ENCODE measurements at places on chromosomes 2 and 18. TPM values are rescaled to one million over a fixed set of nuclear protein-coding genes. Genes with fewer than 3 reads are reported as not detected.

GKN1 gene
- total RNA-seq: not detected

TMEM178A gene
- not detected for total RNA-seq

THOC1 gene
- 58.2 TPM for total RNA-seq

SIX3 gene
- not detected for total RNA-seq

RTP5 gene
- not detected for total RNA-seq

MRPS9 gene
- 24.5 TPM for total RNA-seq

PRKAG3 gene
- total RNA-seq: not detected

PDE11A gene
- 0.52 TPM for total RNA-seq

DNA sequence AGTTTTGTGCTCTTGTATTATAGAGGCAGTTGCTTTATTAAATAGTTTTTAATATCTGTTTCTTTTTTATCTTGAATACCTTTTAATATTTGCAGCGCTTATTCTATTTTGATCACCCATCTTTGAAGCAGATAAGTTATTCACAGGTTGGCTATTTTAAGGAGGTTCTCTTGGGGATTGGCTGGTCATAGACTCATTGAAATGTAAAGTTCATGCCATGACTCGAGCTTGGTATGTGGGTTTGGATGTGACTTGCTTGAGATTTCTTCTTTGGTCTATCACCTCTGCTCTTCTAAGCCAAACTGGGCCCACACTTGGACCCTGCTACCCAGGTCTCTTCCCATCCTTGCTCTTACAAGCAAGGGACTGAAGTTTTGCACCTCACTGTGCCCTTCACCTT, 33.6 kb downstream of the FARP2 start:
- DNase-seq: peak; percentile 67

GRCh38 chr2:20453087-20453486, 6.2 kb downstream of the RHOB start:
- no peak for DNase-seq

- no peak for DNase-seq
These were observed 110.4 kb downstream of the LRP1B start for GRCh38 chr2:142020368-142020767.

- no peak for DNase-seq
These were observed 43.0 kb downstream of the OSGEPL1 start for GRCh38 chr2:189719571-189719970.

DNA sequence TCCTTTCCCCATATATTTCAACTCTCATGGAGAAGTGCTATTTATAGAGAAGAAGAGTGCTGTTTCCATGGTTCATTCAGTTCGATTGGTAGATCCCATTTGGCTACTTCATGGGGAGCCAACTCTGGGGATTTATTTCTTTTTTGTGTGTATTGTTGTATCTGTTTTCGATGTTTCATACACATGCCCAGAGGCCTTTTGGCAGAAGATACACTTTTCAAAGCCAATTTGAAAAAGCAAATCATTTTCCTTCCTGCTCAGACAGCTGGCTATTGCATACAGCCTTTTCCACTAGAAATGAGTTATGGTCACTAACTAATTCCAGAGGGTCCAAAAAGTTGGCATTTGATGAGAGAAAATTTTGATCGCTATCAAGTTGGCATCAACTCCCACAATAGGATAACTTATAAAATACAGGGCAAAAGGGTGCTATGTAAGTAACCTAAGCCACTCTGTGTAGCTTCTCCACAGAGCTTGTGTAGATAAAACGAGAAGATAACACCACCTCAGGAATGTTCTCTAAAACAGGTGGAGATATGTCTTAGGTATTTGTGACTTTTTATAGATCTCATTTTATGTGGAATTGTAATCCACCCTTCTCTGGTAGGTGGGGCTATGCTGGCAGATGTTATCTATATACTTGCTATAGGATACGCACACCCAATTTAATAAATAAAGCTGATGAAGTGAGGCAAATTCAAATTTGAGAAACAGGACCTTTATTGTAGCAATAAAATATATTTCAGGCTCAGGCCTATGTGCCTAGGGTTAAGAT, 798.5 kb downstream of the SATB2 start:
- DNase-seq: no peak

DNA sequence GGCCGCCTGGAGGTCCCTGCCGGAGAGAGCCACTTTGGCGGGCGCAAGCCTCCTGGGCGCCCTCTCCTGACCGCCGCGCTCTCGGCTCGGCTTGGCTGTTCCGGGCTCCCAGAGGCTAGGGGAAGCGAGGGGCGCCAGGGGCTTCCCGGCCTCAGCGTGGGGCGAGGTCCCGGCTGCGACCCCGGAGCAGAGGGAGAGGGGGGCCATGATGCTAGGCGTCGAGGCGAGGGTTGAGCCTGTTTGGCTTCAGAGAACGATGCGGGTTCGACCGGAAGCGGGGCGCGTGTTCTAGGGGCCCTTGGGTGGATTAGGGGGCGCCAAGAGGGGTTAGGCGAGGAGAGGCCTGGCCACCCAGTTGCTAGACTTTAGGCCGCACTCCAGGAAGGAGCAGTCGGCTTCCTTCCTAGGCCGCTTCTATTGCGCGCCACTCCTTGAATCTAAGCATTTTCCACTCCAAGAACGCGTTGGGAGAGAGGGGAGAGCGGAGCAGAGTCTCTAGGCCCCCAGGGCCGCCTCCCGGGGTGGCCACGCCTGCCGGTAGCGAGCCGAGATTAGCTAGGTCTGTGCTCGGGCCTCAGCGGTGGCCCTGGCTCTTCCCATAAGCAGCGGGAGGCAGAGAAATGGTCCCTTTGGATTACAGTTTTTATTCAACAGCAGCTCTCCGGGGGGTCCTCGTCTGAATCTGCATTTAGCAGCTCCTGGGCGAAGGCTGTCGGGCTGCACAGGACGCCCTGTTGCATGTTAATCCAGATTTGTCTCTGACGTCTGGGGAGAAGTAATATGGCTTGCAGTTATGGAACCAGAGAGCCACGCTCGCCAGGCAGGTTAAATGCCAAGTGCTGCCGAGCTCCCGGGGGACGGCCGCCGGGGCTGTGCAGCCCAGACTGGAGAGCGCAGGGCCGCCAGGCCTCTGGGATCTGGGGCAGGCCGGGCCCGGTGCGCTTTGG, 11.3 kb downstream of the MEIS1 start:
- no peak for DNase-seq

DNA sequence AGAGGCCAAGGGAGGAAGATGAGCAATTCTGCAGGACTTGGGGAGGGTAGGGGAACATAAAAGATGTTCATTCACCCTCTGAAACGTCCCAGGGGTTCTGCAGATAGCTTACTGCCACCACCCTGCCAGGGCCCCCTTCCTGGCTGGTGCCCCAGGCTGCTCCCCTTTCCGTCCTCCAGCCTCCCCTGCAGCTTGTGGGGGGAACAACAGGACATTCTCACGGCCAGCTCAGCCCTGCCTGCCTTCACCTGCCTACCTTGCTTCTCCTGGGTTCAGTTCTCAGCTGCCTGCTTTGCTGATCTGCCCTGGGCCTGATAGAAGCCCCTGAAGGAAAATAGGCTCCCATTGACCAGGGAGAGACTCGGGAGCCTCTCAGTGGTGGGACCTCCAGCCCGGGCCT, 251.1 kb downstream of the CELF4 start:
- peak; percentile 49 for DNase-seq

GRCh38 chr2:239192456-239192855, 208.4 kb downstream of the HDAC4 start:
- DNase-seq: no peak

DNA sequence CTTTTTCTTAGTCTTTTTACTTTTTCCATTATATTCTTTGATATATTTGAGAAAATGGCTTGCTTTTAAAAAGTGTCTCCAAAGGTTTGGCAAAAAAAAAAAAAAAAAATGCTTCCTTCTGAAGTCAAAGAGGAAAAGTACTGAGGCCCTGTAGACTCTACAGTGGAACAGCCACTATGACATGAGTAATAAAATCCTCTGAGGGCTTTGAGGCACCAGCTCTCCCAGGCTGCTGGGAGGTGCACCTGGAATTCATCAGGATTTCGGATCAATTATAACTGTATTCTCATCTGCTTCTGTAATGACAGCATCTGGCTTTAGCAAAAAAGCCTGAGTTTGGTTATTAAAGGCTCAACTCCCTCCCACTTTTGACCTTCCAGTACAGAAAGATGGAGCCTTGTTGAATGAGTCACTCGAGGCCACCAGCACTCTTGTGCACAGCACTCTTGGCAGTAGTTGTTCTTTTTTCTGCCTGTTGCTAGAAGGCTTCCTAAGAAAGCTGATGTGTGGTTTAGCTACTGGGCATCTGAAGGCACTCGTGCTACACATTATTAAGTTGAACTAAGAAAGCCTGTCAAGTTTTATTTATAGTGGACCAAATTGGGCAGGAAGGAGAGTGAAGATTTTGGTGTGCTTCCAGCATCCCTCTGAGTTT, 131.3 kb downstream of the PRPF40A start:
- DNase-seq: no peak

- DNase-seq: peak; percentile 60
These were observed 113.7 kb downstream of the XRCC5 start for GRCh38 chr2:216222650-216223352.

DNA sequence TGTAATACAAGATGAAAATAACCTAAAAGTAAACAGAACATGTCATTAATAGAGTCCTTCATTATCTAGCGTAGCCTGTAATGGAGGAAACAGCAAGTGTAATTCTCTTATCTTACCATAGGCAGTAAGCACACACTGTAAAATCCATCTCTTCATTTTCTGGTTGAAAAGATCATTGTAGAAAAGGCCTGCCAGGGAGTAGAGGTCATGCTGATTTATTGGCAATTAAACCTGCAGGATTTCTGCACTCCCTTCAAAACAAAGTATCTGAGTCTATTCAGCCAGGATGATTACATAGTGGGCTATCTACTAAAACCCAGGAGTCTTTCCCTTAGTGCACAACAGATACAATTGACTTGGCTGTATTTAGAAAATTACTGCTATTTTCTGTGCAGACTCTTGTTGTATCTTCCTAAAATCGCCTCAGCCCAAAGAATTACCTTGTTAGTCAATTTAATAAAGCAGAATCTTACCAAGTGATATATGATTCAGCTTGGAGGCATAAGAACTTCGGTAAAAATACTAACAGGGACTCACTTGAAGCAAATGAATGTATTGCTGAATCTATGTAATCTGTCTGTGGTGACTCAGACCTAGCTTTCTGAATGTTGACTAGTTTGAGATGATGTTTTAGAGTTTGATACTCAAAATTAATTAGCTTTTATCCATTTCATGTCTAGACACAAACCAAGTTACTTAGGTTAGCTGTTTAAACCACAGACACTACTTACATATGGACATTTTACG, 250.4 kb upstream of the STON1 start:
- DNase-seq: no peak

- DNase-seq: no peak
These were observed at the start of gene SYT4 for GRCh38 chr18:43277164-43277600. TSS of gene SYT4 (minus strand) at chr18:43277490. CDS start at chr18:43277281, 209 bp downstream.

- peak; percentile 88 for DNase-seq
These were observed 80.0 kb upstream of the TMEM200C start for GRCh38 chr18:5975111-5976002.

DNA sequence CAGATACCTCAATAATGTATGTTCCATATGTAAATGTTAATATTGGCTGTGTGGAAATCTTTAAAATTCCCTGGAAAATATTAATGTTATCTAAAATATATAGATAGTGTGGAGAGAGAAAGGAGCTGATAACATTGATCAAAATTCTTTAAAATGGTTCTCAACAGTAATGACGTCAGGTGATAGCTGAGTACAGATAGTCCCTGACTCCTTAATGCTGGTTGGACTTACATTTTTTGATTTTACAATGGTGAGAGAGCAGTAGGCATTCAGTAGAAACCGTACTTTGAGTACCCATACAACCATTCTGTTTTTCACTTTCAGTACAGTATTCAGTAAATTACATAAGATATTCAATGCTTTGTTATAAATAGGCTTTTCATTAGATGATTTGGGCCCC, 146.6 kb downstream of the GALNT3 start:
- no peak for DNase-seq

DNA sequence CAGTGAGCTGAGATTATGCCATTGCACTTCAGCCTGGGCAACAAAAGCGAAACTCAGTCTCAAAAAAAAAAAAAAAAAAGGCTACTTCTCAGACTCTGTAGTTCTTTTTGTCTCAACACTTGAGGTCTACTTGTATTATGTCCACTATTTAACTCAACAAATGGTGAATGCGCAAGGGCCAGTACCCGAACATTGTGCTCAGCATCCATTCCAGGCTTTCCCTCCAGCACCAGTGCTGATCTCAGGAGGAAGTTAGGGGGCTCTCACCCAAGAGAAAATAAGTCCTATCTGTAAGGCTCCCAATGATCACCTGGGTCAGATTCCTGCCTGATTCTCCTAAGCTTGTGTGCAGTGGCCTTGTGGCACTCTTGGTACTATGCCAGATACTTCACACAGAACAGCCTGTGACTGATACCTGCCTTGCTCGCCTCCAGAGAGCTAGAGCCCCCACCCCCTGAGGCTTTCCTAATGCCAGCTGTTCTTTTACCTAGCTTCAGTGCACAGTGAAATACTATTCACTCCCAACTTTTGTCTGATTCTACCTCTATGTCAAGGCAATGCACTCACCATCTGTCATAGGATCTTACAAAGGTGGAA, 74.9 kb downstream of the INO80D start:
- no peak for DNase-seq

Data from Karpas-422 (cell line).